A549 treated with CpdA at 1 μM for 4 hours (cell line): ENCODE measurements at places on chromosomes 2 and 18. TPM values are rescaled to one million over a fixed set of nuclear protein-coding genes. Genes with fewer than 3 reads are reported as not detected.

The CASP10 gene
- total RNA-seq = 1.8 to 2.5 TPM (median 2.2 TPM) in 5 replicates

The HEATR5B gene
- 6.2 to 8.0 TPM (median 7.0 TPM) in 5 replicates for total RNA-seq

The TMEM169 gene
- 0.34 to 0.80 TPM (median 0.52 TPM) in 5 replicates for total RNA-seq

The DCDC2C gene
- 0.29 to 0.36 TPM in 2 of 5 replicates, not detected in the others for total RNA-seq

The MARCO gene
- 0.09 to 0.11 TPM in 2 of 5 replicates, not detected in the others for total RNA-seq

The TSPYL6 gene
- not detected in 5 replicates for total RNA-seq

The CIB4 gene
- 0.35 TPM in 1 of 5 replicates, not detected in the others for total RNA-seq

The MAP2 gene
- total RNA-seq = 0.26 to 0.64 TPM (median 0.44 TPM) in 5 replicates

The HTRA2 gene
- total RNA-seq = 32.0 to 46.8 TPM (median 42.8 TPM) in 5 replicates

The ADRA2B gene
- 0.03 to 0.09 TPM (median 0.08 TPM) in 5 replicates for total RNA-seq

The POMC gene
- total RNA-seq = not detected in 5 replicates

The FBLN7 gene
- total RNA-seq = 0.42 to 0.51 TPM (median 0.45 TPM) in 5 replicates
